Nephron progenitor cell (in vitro differentiated cells): ENCODE measurements at places on chromosomes 7 and 10.
A peak's percentile ranks its signal among the peaks of the same experiment; 100 is the strongest.

- H3K27ac ChIP-seq, result no peak overlapping the region
- H3K27me3 ChIP-seq, result peaks cover 4% of the 10 kb centered on the region
- no peaks in the 10 kb centered on the region for H3K36me3 ChIP-seq
- no peak for DNase-seq
Measured at GRCh38 chr7:97064020-97064419, 39.4 kb upstream of the DLX5 start.

GRCh38 chr10:132364594-132364970 is 32.4 kb upstream of the PWWP2B start:
- H3K4me1 ChIP-seq, result peaks cover 5% of the 10 kb centered on the region
- H3K4me3 ChIP-seq, result no peak overlapping the region
- no peak for DNase-seq
- H3K27ac ChIP-seq, result no peak overlapping the region
- H3K27me3 ChIP-seq, result peaks cover 2% of the 10 kb centered on the region

- H3K27ac ChIP-seq, result no peak overlapping the region
- H3K36me3 ChIP-seq, result no peaks in the 10 kb centered on the region
- no peak for DNase-seq
- H3K27me3 ChIP-seq, result peaks cover 100% of the 10 kb centered on the region
Measured at GRCh38 chr7:155380976-155381851, 76.7 kb upstream of the EN2 start.

DNA sequence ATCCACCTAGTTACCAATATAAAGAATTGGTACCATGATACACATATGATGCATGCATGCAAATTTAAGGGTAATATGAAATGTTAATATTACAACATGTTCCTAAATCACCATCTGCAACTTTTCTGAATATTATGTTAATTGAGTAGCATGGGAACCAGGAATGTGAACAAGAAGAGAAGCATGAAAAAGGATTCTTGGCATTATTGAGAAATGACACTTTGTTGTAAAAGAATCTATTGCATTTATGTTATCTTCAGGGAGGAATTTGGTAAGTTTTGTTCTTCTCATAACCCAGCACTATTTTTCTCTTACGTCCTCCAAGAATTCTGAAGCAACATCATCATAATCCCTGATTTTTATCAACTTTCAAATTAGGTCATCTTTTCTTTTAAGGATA is 159.9 kb upstream of the SLC25A13 start:
- peaks cover 1% of the 10 kb centered on the region for H3K27me3 ChIP-seq
- H3K27ac ChIP-seq, result no peak overlapping the region
- no peak overlapping the region for H3K4me3 ChIP-seq
- H3K4me1 ChIP-seq, result no peaks in the 10 kb centered on the region
- H3K36me3 ChIP-seq, result no peaks in the 10 kb centered on the region

- H3K27ac ChIP-seq, result peak overlapping the region; percentile 25
- H3K36me3 ChIP-seq, result no peaks in the 10 kb centered on the region
- DNase-seq, result no peak
Measured at GRCh38 chr10:77763453-77764430, 126.1 kb upstream of the KCNMA1 start.

DNA sequence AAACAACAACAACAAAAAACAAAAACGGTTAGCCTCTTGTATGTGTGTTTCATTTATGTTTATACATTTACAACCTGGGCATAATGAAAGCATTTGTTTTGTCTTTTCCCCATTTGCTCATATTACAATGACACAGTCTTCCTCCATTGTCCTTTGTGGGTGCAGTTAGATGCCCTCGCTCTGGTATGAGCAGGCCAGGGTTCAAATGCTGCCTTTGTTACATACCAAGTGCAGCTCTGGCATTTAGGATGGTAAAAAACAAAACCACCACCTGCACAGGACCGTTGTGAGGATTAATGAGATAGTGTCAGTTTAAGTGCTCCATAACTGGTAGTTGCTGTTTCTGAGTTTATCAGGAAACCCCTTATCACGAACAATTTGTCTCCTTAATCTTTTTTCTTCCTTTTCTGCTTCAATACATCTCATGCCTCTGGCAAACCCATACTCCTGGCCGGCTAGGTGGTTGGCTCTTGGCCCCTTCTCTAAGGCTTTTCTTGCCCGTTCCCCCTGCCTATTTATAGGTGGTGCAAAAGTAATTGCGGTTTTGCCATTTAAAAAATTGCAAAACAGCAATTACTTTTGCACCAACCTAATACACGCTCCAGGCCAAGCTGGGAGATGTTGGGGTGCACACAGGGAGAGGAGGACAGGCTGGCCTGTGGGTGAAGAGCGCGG is 18.6 kb upstream of the TMEM225B start:
- peaks cover 11% of the 10 kb centered on the region for H3K27me3 ChIP-seq
- peak overlapping the region; percentile 72 for H3K27ac ChIP-seq
- H3K36me3 ChIP-seq, result no peaks in the 10 kb centered on the region
- DNase-seq, result no peak
- peak overlapping the region; percentile 93 for H3K4me3 ChIP-seq

DNA sequence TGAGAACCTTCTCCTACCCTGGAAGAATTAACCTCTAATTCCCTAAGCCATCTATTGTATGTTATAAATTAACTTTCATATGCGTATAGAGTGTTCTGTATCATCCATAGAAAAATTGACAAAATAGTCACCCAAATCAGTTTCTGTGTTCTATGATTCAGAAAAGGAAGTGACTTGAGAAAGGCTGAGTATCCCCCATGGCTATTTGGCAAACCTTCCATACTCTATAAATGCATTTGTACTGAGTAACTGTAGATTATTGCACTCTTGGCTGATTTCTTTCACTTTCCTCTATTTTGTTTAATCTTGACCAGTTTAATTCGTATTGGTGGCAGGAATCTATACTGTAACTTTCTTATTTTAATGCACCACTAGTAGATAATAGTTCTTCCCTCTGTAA is 182.2 kb downstream of the HTR7 start:
- no peaks in the 10 kb centered on the region for H3K27me3 ChIP-seq
- no peak overlapping the region for H3K4me3 ChIP-seq
- H3K4me1 ChIP-seq, result no peaks in the 10 kb centered on the region
- H3K27ac ChIP-seq, result no peak overlapping the region
- DNase-seq, result no peak
- no peaks in the 10 kb centered on the region for H3K36me3 ChIP-seq

DNA sequence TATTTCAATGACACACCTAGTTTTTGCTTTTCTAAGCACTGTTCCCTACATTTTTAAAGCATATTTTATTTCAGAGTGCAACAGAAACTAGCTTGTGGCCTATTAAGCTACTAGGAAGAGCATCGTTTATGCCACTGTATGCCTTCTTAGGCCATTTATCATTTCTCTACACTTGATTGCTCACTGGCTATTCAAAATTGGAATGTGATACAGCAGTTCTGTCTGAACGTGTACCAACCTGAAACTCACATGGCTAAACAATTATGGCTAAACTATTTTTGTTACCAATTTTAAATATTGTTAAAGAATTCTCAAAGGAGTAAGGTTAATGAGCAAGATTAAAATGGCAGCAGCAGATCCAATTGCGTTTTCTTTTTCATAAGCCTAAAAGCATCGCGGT is 105.2 kb downstream of the GSAP start:
- peaks cover 9% of the 10 kb centered on the region for H3K36me3 ChIP-seq
- no peak overlapping the region for H3K27ac ChIP-seq
- DNase-seq, result no peak
- peaks cover 2% of the 10 kb centered on the region for H3K27me3 ChIP-seq
- H3K4me3 ChIP-seq, result no peak overlapping the region
